ENCODE measurements at places on chromosomes 1 and 21. TPM values are rescaled to one million over a fixed set of nuclear protein-coding genes. Genes with fewer than 3 reads are reported as not detected.

- DNase-seq, result no peak
Measured at GRCh38 chr21:37968744-37969143, 52.5 kb upstream of the KCNJ6 start.

DNA sequence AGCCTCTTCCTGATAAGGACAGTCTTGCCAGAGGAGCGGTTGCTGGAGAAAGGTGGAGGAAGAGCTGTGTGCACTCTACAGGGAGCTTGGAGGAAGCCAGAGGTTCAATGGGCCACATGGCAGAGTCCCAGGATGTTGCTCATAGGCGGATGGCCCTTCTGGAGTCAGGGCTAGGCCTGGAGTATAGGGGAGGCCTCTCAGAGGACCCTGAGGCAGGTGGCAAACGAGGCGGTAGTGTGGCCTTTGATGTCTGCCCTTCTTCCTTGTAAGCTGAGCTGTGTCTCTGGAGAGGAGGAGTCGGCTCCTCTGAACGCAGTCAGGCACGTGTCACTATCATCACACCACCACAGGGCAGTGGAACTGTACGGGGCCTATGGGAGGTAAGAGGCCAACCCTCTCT lies 8.6 kb downstream of the PKP1 start:
- no peak for DNase-seq

DNA sequence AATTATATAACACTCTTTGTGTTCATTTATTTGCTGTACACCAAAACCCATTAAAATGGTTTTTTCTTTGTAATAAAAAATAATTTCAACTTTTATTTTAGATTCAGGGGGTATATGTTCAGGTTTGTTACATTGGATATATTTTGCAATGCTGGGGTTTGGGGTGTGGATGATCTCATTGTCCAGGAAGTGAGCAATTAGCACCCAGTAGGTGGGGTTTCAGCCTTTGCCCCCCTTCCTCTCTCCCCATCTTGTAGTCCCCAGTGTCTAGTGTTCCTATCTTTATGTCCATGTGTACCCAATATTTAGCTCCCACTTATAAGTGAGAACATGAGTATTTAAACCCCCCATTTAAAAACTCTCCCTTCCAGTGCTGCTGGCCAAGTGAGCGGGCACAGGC lies 184.6 kb downstream of the RHOU start:
- DNase-seq, result no peak

- no peak for DNase-seq
Measured at GRCh38 chr21:44893948-44894656, 20.6 kb upstream of the PTTG1IP start.

The CYP2J2 gene
- 0.54 TPM for total RNA-seq

DNA sequence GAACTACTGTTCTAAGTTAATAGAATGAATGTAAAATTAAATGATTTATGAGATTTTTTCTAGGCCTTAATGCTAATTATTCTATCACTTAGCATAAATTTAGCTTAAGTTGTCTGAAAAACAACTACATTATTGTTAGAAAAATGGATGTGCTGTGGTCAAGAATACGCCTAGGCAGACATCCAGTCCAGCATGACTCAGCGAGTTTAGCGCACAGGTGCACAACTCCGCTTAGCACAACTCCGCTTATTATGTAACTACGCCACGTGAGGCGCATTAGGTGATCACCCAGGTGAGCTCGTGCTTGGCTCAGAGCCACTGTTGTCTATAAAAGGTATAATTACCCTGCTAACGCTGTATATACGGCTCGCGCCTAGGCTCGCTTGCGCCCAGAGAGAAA lies 1043.6 kb upstream of the ADGRL4 start:
- no peak for DNase-seq

DNA sequence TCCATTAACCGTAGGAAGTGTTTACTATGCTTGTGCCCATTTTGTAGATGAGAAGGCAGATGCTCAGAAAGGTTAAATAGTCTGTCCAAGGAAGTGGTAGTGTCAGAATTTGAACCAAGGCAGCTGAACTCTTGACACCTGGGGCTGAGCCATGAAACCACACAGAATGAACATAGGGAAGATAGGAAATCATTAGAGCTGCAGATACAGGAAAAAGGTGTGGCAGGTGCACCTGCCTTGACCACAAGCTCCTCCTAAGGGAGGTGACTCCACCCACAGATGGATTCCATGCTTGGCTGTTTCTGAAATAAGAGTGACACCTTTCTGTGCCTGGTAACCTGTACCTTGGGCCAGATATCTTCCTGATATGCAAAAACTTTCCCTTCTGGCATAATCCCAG lies 69.9 kb upstream of the IGSF21 start:
- no peak for DNase-seq

The CELA2B gene
- not detected for total RNA-seq

GRCh38 chr1:100342348-100342747 lies 10.0 kb upstream of the CDC14A start:
- DNase-seq, result no peak

- no peak for DNase-seq
Measured at GRCh38 chr1:25682059-25682601, 65.5 kb downstream of the MAN1C1 start.

The MRPS15 gene
- total RNA-seq, result 118 TPM

DNA sequence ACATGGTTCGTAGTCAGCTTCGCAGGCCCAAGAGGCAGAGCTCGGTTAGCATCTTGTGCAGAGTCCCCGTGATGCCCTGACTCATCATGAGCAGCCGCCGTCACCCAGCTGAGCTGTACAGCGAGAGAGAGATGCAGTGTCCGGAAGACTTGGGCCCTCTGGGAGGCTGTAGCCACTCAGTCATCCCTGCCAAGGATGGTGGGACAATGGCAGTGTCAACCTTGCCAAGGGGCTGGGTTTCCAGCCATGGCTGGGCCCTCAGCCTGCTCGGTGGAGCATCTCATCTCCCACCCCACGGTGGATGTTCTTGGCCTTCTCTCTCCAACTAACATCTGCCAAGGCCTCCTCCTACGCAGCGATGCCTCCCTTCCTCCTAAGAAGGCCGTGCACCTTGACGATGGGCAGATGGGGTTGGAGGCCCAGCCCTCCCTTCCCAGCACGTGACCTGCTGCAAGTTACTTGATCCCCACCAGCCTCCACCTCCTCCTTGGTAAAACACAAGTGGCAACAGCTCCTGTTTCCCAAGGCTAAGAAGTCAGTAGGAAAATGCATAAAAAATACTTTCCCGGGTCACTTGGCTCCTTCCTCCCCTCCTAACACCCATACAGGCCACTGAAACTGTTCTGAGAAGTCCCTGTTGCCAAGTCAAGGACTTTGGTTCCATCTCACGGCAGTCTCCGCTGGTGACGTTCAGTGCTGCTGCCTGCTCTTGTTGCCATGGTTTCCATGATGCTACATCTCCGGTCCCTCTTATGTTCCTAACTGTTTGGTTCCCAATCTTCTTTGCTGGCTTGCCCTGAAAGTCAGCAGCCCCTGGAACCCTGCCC lies 384.7 kb upstream of the VAMP3 start:
- no peak for DNase-seq
